ENCODE measurements at places on chromosomes 12 and 14.
A peak's percentile ranks its signal among the peaks of the same experiment; 100 is the strongest.

DNA sequence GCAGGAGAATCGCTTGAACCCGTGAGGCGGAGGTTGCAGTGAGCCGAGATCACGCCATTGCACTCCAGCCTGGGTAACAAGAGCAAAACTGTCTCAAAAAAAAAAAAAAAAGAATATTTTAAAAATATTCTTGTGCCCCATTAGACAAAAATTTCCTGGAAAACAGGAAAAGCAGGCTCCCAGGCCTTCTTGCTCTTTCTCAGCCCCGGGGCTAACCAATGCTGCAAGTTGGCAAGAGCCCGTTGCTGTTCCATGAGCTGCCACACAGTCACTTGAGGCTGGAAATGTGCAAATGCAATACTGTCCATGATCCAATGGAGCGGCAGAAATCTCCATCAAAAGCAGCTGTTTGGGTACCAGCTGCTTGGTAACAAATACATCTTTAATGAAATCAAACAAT, 994.7 kb downstream of the VRK1 start:
- DNase-seq, result no peak

GRCh38 chr14:105119408-105120025, 49.1 kb downstream of the JAG2 start:
- DNase-seq, result no peak

GRCh38 chr12:51225771-51226170, 7.9 kb upstream of the POU6F1 start:
- DNase-seq, result no peak

- no peak for DNase-seq
Measured at GRCh38 chr14:58299401-58300330, 1.3 kb downstream of the ARID4A start.

- no peak for DNase-seq
Measured at GRCh38 chr14:58571769-58572472, 65.8 kb upstream of the DACT1 start.

GRCh38 chr14:56273951-56274350, 155.7 kb downstream of the PELI2 start:
- no peak for DNase-seq

- DNase-seq, result no peak
Measured at GRCh38 chr14:90629471-90629870, 186.8 kb downstream of the TTC7B start.

- no peak for DNase-seq
Measured at GRCh38 chr12:49762468-49762847, 21.1 kb downstream of the TMBIM6 start.

GRCh38 chr14:68395604-68396003, 397.3 kb downstream of the ZFP36L1 start:
- no peak for DNase-seq

DNA sequence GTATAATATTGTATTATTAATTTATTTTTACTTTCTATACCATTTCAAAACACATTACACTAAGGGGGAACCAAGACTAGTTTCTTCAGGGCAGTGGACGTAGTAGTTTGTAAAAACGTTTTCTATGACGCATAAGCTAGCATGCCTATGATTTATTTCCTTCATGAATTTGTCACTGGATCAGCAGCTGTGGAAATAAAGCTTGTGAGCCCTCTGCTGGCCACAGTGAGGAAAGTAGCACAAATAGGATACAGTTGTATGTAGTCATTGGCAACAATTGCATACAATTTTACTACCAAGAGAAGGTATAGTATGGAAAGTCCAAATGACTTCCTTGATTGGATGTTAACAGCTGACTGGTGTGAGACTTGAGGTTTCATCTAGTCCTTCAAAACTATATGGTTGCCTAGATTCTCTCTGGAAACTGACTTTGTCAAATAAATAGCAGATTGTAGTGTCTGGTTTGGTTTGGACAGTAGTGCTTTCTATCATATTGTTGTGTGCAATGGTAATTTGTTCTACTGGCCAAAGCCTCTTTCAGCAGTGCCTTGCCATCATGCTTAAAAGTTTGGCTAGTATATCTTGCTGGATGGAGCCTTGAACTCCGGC, 24.3 kb upstream of the PLEKHD1 start:
- DNase-seq, result peak; percentile 19

DNA sequence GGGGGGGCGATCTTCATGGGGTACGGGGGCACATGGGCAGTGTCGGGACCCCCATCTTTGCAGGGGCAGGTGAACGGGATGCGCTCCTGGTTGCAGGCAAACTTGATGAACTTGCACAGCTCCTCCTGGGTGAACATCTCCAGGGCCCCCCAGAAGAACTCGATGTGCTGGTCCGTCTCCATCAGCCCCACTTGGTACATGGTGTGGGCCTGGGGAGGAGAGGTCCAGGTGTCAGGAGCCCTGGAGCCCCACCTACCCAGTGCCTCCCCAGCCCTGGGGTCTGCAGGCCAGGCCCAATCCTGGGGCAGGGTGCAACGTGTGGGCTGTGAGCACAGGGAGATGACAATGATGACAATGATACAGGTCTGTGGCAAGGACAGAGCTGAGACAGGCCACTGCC, 37.7 kb downstream of the TRAFD1 start:
- DNase-seq, result no peak

DNA sequence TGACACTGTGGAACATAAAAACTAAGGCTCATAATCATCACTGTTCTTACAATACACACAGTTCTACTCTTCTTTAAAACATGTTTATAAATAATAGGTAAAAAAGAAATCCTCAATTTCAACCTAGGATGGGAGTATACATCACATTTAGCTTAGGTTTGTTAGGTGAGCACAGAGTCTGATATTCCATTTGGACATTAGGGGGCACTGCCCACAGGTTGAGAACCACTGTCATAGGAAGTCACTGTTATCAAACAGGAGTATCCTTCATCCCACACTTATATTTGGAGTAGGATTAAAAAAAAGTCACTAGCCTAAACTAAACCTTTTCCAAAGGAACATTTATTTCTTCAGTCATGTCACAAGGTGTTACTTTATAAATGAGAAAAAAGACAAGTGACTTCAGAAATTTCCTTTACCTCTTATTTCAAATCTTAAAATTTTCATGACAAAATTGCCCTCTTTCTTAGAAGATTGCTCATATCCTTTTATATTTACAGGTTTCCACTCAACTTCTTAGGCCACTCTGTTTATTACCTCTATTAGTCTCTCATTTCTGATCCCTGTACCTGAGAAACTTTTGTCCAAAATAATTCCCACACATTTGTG, 240.6 kb downstream of the CPNE8 start:
- no peak for DNase-seq

GRCh38 chr12:124387528-124387911, 92.6 kb downstream of the RFLNA start:
- DNase-seq, result no peak

- DNase-seq, result no peak
Measured at GRCh38 chr14:29805415-29806123, 122.1 kb downstream of the PRKD1 start.

GRCh38 chr12:98819821-98820404, 174.8 kb downstream of the APAF1 start:
- DNase-seq, result no peak

DNA sequence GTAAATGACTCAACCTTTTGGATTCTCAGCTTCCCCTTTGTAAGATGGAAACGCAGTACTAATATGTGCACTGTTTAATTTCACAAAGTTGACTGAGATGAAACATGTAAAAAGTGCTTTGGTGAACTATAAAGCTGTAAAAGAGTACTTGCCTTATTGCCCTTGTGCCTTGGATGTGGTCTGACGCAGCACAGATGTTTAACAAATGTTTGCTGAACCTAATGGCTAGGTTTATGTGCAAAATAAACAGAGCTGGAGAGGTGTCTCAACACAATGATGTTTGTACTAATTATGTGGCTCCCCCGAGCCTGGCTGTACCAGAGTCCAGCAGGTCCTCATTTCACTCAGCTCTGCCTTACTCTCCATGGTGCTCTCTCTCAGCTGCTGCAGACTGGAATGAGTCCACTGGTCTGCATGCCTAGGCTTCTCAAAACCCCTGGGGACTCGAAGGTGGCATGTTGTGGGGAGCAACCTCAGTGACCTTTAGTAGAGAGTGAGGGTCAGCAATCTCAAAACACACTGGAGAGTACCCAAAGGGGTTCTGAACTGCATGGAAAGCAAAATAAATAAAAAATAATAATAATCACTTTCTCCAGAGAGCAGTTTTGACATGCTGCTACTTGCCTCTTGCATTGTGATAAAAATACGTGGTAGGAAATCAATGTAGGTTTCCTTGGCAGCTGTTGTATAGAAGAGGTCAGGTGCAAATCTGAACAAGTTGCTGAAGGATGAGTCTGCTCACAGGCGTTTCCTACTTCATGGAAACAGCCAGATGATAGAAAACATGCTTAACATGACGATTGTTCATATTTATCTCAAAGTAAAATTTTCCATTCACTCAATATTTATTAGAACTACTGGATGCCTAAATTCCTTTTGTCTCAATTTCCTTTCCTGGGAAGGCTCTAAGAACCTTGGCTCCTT, 8.5 kb upstream of the AMIGO2 start:
- no peak for DNase-seq

- DNase-seq, result no peak
Measured at GRCh38 chr12:77725611-77726010, 105.1 kb upstream of the NAV3 start.

DNA sequence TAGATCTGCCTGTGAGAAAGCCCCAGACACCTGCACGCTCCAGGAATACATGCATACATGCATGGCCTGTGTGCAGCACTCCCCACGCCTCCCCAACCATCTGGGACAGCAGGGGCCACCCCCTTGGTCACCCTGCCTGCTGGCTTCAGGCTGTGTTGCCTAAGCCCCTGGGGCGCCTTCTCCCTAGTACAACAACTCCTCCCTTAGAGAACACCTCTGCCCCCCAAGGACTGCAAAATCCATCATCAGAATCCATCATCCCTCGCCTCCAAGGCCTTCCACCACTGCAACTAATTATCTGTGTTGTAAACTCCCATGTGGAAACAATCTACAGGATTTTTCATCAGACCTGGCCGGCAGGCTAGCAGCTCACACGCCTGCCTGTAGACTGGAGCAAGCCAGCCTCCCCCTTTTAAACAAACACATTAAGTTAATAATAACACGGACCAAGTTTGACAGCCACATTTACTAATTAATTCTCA, 36.8 kb downstream of the ZFP36L1 start:
- DNase-seq, result no peak

DNA sequence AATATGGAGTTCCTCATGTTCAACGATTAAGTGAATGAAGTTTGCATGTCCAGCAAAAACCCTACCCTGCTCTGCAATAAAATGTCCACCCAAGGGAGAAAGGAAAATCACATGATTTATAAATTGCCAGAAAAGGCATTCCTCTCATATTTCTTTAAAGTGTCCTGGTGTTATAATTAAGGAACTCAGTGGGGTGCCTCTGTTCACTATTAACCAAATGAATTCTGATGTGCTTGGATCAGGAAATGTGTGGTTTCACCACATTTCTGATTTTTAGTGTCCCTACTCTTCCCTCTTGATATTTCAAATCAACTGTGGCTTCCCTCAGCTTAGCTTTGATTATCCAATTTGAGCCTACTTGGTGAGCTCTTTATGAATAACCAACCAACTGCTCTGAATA, 208.1 kb downstream of the PHLDA1 start:
- no peak for DNase-seq

GRCh38 chr12:76588881-76589565, 29.5 kb upstream of the OSBPL8 start:
- no peak for DNase-seq

- DNase-seq, result no peak
Measured at GRCh38 chr12:131506426-131506825, 204.5 kb upstream of the SFSWAP start.

DNA sequence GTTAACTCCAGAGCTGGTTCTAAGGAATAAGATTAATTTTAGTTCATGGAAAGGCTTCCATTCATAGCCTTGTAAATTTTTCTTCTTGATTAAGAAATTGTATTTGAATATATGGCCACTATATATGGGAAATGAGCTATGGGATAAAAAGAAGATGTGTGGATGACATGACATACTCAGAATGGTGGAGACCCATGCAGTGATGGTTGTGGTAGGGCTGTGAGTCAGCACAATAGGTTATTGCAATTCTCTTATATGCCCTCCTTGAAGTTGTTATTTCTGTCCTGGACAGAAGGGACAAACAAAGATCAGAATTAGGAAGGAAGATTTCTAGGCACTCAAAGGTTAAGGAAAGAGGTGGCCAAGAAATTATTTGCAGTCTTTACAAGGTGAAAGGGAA, 21.5 kb downstream of the RASSF9 start:
- DNase-seq, result no peak

- no peak for DNase-seq
Measured at GRCh38 chr12:18431771-18432170, 170.5 kb downstream of the PIK3C2G start.

- DNase-seq, result no peak
Measured at GRCh38 chr12:31005256-31005943, 68.3 kb upstream of the DDX11 start.

DNA sequence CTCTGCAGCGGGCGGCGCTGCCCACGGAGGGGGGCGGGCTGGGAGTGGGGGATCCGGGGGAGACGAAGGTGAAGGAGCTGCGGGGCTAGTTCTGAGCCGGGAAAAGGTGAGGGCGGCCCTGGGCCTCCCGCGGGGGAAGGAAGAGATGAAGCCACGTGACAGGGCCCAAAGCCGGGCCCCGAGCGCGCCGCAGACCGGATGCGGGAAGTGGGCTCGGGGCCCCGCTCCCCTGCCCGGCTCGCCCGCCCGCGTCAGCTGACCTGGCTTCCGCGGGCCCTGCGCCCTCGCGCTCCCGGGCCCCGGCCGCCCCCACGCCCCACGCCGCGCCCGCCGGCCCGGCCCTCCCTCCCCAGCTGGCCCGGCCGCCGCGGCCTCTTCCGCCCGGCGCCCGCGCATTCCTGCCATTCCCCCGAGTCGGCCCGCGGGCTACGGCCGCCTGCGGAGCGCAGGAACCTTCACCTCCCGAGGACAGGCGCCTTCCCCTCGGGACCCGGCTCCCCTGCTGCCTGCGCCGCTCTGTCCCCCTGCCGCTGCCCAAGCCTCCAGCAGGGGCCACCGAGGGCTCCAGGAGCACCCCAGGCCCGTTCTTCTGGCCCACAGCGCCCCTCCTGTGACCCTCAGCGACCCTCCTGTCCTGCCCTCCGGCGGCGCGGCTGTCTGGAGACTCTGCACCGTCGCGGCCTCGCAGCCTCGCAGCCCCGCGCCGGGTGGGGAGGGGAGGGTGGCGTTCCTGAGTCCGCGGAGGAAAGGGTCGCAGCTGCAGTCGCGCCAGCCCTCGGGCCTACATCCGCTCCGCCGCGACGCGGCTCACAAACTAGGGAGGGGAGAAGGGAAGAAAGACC, 20.4 kb downstream of the NINJ2 start:
- peak; percentile 87 for DNase-seq

GRCh38 chr12:15910468-15910863, 666 bp upstream of the DERA start:
- DNase-seq, result no peak

All from GM12892 (cell line).